ENCODE measurements at places on chromosomes 4 and X.

GRCh38 chr4:110087070-110087708 is 111.2 kb downstream of the ELOVL6 start:
- no peak for DNase-seq

DNA sequence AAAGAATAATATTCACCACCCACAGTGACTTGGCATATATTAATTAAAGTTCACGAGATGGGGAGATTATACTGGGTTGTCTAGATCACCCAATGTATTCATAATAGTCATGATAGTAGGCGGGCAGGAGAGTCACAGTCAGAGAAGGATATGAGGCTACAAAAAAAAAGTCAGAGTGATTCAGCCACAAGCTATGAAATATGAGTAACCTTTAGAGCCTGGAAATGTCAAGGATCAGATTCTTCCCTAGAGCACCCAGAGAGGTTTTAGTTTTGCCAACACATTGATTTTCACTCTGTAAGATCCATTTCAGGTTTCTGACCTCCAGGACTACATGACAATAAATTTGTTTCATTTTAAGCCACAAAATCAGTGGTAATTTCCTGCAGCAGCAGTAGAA is 501.9 kb downstream of the GABRG1 start:
- DNase-seq: no peak

DNA sequence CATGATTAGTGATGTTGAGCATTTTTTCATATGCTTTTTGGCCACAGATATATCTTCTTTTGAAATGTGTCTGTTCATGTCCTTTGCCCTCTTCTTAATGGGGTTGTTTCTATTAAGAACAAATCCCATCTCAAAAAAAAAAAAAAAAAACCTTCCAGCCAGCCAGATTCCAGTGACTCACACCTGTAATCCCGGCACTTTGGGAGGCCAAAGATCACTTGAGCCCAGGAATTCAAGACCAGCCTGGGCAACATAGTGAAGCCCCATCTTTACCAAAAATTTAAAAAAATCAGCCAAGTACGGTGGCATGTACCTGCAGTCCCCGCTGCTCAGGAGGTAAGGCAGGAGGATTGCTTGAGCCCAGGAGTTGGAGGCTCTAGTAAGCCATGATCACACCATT is 5.1 kb downstream of the RAB33B start:
- no peak for DNase-seq

DNA sequence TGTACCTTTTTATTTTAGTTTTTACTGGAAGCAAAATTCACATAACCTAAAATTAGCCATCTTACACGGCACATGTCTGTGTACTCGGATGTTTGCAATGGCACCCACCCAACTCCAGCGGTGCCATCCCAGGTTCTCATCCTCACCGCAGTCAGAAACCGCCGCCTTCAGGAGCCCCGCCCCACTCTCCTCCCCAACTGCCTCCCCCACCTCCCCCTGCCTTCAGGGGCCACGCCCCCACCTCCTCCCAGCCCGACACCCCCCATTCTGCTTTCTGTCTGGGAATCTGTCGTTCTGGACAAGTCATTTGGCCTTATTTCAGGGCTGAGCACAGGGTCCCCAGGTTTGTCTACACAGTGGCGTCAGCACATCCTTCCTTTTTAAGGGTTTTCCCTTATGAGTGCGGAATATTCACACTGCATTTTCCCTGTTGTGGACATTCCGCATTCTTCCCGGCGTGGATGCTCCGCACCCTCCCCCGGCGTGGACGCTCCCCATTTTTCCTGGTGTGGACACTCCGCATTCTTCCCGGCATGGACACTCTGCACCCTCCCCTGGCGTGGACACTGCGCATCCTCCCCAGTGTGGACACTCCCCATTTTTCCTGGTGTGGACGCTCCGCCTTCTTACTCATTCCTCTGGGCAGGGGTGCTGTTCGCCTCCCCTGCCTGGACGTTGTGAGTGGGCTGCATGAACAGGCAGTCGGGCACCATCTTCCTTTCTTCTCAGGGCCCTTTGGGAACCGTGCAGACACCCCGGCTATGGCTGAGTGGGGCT is 135.4 kb upstream of the NKX1-1 start:
- DNase-seq: no peak

GRCh38 chr4:37442062-37442323 is 197.4 kb downstream of the NWD2 start:
- DNase-seq: no peak

DNA sequence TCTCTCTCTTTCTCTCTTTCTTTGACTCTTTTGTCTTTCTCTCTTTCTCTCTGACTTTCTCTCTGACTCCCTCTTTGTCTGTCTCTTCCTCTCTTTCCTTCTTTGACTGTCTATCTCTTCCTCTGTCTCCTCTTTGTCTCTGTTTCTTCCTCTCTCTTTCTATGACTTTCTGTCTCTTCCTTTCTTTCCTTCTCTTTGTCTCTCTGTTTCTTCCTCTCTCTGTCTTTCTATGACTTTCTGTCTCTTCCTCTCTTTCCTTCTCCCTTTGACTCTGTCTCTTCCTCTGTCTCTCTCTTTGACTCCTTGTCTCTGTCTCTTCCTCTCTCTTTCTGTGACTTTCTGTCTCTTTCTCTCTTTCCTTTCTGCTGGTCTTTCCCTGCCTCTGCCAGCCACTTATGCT is 38.7 kb downstream of the HNRNPD start:
- no peak for DNase-seq

DNA sequence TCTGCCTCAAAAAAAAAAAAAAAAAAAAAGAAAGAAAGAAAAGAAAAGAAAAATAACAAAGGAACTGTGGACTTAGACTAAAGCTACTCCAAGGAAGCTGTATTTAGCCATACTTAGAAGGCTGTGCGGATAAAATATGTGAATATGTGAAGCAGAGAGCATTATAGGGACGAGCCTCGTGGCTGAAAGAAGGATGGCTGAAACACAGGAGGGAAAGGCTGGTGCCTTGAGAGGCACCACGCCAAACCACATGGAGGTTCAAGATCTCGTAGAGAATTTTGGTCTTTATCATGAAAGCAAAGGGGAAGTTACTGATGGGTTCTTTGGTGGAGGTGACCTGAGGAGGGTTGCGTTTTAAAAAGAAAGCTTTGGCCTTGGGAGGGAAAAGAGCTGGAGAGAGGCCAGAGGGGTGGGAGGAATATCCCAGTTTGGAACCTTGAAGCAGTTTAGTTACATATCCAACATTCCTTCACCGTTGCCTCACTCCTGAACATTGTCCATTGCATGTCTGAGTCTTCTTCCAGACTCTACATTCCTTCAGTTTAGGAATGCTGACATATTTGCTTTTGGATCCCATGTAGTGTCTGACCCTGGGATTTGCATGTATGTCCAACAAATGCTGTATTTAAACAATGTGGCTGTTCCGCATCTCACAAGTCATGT is 82.5 kb downstream of the CPE start:
- no peak for DNase-seq

- DNase-seq: no peak
These were observed 158.2 kb upstream of the MAP3K15 start for GRCh38 chrX:19673375-19674040.

DNA sequence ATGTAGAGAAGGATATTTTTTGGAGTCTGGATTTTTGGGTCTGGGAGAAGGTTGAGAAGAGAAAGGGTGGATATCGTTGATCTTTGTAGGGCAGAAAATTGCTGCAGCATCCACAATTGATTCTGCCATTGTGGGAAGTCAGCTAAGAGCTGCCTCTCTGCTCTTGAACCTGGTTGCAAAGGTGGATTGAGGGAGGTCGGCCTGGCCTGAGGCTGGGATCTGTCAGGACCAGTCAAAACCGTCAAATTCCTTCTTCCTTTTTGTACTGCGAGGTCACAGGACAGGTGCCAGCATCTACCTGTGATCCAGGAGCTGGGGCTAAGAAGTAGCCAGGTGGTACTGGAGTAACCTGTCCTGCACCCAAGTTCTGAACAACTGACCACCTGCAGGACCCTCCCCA is 93.7 kb downstream of the SHOX start:
- DNase-seq: no peak

- no peak for DNase-seq
These were observed 39.4 kb downstream of the RAPGEF2 start for GRCh38 chr4:159142241-159142640.

GRCh38 chrX:102835504-102836146 is 101.4 kb upstream of the RAB40AL start:
- DNase-seq: no peak

DNA sequence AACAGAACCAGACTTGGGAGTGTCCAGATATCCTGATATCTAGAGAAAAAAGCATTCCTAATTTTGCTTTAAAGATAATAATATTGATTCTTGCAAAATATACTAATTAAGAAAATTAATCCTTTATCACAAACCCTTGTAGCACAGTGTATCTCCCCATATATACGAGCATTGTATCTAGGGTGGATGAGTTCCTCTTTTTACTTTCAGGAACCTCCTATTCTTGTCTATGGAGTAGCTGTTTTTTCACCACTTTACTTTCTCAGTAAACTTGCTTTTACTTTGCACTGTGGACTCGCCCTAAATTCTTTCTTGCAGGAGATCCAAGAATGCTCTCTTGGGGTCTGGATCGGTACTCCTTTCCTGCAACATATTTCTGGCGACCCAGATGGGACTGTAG is 103.9 kb downstream of the GLUD2 start:
- DNase-seq: no peak

- no peak for DNase-seq
These were observed 177.8 kb upstream of the C1QTNF7 start for GRCh38 chr4:15250021-15250441.

- DNase-seq: peak; percentile 45
These were observed 566 bp downstream of the ATP11C start for GRCh38 chrX:139932073-139932900.

DNA sequence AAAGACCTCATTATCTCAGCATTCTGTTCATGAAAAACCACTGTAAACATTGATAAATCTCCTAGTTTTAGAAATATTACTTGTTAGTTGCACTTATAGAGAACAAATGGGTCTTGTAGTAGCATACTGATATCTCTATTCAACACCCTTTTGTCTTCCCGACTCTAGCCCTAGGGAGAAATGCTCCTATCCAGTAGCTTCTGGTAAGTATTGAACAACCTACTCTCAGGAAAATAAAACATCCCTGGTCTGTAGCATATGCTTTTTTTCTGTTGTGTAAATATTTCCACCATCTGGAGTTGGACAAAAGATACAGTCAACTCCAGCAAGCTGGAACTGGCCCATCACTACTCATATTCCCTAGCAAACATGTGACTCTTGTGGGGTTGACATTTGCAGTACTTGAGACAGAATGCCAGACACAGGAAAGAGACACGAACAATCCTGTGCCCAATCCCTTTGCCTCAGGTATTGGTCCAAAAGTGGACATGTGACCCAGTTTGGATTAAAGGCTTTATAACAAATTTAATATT is 188.2 kb downstream of the GC start:
- no peak for DNase-seq

DNA sequence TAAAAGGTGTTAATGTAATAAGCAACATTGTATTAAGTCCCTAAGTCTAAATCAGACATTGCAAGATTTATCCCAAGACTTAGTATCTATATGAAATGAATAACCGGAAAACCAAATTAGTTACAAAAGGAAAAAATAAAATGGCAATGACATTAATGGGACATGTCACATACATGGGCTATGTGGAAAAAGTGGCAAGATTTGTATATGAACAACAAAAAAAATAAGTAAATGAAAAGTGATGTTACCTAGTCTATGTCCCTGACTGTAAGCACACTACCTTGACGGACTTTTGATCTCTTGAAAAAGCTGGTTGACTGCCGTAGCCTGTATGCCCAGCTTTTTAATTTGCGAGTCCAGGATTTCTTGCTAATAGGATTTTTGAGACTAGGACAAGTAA is 55.5 kb upstream of the FAM120C start:
- no peak for DNase-seq

DNA sequence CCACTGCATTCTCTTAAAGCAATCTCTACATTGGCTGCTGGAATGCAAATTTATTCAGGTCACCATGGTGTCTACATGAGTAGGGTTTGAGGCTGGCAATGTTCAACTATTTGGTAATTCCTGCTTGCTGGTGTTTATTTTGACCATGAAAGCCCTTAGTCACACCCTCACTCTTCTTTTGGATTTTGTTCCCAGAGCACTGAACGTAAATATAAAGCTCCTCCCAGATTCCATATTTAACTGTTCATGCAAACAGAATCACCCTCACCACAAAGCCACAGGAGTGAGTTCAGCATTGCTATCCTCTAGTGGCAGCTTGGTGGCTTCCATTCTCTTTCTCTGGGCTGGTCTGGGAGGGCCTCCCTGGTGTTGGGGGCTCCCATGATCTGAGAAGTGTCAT is 82.8 kb downstream of the LNX1 start:
- DNase-seq: no peak

GRCh38 chrX:123736333-123736921 is 3.6 kb upstream of the THOC2 start:
- DNase-seq: no peak

GRCh38 chrX:26851981-26852380 is 611.2 kb downstream of the PPP4R3C start:
- no peak for DNase-seq

DNA sequence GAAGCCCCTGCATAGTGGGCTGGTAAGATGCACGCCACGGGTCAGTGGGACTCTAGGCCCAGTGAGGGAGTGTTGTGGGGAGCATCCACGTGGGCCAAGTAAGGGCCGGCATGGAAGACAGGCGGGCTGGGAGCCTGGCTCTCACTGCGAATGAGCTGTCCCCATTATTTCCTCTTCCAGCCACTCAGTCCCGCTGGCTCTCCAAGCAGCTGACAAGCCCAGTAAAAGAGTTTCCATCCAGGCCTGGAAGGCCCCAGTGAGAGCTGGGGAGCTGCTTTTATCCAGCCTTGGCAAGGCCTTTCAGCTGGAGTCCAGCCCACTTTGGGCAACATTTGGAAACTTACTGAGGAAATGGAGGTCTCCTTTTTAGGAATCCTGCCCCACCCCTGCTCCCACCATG is 24.9 kb downstream of the APLN start:
- DNase-seq: no peak

- DNase-seq: no peak
These were observed 803.6 kb downstream of the RAPGEF2 start for GRCh38 chr4:159906517-159906916.

GRCh38 chr4:89619206-89619962 is 217.6 kb downstream of the SNCA start:
- no peak for DNase-seq

- DNase-seq: no peak
These were observed 37.9 kb downstream of the PDGFC start for GRCh38 chr4:156933633-156934258.

Measured in stimulated activated naive CD4-positive, alpha-beta T cell treated with Interleukin-2 at 50 U/mL for 16 hours (primary cell).